ENCODE measurements at places on chromosomes 11 and 22.
A peak's percentile ranks its signal among the peaks of the same experiment; 100 is the strongest.

DNA sequence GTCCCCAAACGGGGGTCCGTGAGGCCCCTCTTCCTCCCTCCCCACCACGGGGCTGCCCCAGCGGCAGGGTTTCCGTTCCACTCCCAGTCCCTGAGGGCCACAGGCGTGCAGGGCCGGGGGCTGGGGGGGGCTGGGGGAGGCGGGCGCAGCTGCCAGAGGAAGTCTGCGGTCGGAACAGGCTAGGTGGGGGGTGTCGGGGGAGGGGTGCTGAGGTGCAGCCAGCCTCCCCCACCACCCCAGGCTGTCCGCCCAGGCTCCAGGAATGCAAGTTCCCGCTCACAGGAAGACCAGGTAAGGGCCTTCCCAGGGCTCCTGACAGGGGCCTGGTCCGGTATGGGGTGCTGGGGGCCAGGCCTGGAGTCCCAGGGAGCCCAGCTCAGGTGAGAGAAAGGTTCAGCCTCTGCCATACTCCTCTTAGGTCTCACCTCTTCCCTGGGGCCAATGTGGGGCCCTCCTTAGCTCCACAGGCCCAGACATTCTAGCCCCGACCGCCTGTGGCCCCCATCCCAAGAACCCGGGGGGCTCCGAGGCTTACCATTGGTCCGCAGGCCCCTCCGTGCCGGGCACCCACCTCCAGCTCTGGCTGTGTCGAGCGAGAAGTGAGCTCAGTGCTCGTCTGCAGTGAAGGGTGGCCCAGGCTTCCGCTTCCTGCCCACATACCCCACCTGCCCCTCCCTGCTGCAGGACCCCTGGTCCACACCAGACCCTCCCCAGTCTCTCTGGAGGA lies at the start of gene PTPRCAP:
TSS of gene PTPRCAP (minus strand) at position 601 of the 727 bp plus-strand sequence. CDS start at position 538, 63 bp downstream.
- DNase-seq, result no peak

GRCh38 chr11:126440792-126441514 lies 85.5 kb downstream of the ST3GAL4 start:
- DNase-seq, result no peak

DNA sequence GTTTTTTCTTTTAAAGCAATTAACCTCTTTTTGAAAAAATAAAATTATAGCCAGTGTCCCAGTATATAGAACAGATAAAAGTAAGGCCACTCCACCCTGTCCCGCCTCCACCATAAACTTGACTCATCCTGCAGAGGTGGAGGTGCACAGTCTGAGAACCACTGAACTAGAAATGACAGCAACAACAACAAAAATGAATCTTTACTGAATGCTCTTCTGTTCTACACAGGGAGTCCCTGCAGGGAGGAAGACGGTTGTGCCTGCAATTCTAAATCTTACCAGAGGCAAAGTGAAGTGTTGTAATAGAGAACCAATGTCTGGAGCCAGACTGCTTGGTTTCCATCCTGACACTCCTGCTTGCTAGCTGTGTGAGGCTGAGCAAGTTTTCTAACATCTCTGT lies 162.3 kb downstream of the FBXO7 start:
- no peak for DNase-seq

DNA sequence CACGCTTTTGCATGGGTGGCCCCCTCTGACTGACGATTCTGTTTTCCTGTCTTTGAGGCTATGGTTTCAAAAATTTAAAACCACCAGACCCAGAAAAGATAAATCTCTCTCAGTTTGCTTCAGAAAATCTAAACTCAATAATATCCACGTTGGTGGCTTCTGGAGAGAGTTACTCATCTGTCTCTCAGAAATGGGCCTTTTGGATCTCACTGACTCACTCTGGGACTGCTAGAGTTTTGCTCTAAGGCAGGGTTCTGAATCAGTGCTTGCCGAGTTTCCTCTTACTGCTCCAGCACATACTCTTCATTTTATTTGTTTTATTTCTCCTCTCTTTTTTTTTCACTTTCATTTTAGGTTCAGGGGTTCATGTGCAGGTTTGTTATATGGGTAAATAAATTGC lies 305.7 kb downstream of the BLID start:
- no peak for DNase-seq

- DNase-seq, result no peak
Measured at GRCh38 chr22:33227791-33228190, 169.6 kb upstream of the SYN3 start.

- no peak for DNase-seq
Measured at GRCh38 chr11:1531449-1532013, 40.5 kb downstream of the DUSP8 start.

- peak; percentile 51 for DNase-seq
Measured at GRCh38 chr11:113991718-113992458, 17.0 kb downstream of the HTR3A start.

GRCh38 chr22:21015466-21016006 lies 571 bp downstream of the P2RX6 start:
- no peak for DNase-seq

- DNase-seq, result no peak
Measured at GRCh38 chr22:50035976-50036724, 21.9 kb downstream of the TTLL8 start.

GRCh38 chr11:119659971-119660723 lies 68.9 kb downstream of the NECTIN1 start:
- no peak for DNase-seq

DNA sequence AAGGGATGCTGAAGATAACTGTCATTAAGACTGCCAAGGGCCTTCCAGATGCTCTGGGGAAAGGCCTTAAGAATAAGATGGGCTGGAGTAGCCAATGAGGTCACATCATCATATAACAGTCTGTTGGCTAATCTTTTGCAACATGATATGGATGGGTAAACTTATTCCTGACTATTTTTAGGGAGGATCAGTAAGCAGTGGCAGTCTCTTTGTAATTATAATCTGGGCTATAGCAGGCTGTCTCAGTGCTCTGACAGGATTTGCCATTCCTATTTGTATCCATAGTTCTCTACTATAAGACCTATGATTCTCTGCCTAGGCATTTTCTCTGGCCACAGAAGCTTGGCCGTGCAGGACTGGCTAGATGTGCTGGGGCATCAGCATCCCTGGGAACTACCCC lies 16.1 kb upstream of the CALCB start:
- no peak for DNase-seq

DNA sequence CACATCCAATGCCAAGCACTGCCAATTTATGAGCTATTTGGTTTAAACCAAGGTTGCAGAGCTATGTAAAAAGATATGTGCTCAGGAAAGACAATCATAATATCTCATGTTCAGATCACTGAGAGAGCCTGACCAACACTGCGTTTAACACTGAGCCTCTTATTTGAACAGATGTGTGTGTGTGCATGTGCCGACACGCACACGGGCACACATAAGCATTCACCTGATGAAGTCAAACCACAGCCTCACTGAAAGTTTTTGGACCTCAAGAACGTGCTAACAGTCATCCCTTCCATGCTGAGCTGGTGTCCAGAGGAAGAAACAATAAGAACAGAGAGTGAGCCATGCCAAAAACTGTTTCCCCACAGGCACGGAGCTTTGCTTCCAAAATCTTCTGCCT lies 23.4 kb downstream of the HPS4 start:
- no peak for DNase-seq

- no peak for DNase-seq
Measured at GRCh38 chr11:120097721-120098385, 40.1 kb downstream of the TRIM29 start.

GRCh38 chr11:27459191-27459590 lies 13.4 kb downstream of the LGR4 start:
- DNase-seq, result no peak

DNA sequence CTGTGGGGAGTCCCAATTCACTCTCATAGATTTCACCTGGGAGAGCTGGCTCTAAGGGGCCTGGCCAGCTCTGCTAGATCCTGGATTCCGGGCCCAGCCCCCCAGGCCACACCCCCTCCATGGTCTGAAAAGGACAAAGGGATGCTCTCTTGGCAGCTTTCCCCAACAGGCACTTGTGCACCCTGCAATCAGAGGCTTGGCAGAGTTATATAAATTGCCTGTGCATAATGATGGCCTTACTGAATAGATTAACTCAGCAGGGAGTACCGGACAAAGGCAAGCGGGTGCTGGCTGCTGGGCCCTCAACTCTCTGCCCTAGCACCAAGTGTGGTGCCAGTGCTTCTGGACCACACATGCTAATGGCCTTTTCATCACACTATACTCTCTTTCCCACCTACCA lies 461.6 kb downstream of the BUD13 start:
- no peak for DNase-seq

GRCh38 chr11:108758458-108758857 lies 93.6 kb downstream of the DDX10 start:
- DNase-seq, result no peak

DNA sequence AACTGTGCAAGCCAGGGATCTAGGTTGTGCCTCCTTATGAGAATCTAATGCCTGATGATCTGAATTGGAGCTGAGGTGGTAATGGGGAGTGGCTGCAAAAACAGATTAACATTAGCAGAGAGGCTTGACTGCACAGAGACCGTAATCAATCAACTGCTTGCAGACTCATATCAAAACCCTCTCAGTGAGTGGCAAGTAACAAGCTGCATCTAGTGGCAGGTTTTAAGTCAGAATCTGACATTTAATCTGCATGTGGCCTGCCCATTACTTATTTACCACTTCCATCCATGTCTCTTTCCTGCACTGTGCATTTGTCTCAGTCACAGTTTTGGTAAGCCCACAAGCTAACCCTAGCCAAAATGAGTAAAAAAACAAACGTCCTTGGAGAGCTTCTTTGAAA lies 11.2 kb downstream of the C11orf58 start:
- DNase-seq, result no peak

- peak; percentile 90 for DNase-seq
Measured at GRCh38 chr11:504053-504993, 2.7 kb downstream of the RNH1 start.

DNA sequence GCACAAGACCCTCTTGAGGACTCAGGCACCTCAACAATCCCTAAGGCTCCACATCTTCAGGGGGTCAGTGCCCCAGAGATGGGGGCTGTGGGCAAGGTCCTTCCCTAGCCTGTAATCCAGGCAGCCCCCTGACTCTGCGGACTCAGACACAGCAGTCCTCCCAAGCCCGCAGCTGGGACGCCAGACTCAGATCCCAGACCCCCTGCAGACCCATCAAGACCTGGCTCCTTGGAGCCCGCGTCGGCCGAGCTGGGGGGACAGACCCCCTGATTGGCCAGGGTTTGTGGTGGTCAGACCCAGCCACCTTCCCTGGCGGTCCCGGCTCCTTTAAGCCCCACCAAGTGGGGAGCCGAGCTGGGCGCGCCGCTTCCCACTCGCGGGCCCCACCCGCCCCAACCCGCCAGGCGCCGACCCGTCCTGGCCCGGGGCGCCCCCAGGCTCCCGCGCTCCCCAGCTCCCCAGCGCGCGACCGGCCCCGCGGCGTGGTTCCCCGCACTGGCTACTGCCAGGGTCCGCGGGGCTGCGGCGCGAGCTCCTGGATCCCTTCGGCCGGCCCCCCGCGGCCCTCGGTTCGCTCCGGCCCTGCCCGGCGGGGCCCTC lies 458 bp downstream of the OSBPL5 start:
- no peak for DNase-seq

- no peak for DNase-seq
Measured at GRCh38 chr11:61756452-61757212, 4.2 kb downstream of the MYRF start.

DNA sequence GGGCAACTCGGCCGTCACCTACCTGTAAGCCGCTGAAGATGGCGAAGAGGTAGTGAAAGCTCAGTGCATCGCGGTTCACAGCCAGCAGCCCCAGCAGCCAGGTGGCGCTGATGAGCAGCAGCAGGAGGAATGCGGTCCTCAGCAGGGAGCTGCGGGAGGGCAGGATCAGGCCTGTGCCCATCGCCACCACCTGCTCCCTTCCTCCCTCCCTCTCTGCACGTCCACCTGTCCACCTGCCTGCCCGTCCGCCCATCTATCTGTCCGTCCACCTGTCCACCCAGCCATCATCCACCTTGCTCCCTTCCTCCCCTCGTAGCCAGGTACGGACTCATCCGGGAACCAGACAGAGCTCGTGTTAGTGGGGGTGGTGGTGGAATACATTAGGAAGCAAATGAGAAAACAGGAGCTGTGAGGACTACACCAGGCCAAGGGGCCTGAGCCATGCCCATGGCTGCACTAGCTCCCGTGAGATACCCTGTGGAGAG lies 32.2 kb downstream of the TRMU start:
- DNase-seq, result no peak

DNA sequence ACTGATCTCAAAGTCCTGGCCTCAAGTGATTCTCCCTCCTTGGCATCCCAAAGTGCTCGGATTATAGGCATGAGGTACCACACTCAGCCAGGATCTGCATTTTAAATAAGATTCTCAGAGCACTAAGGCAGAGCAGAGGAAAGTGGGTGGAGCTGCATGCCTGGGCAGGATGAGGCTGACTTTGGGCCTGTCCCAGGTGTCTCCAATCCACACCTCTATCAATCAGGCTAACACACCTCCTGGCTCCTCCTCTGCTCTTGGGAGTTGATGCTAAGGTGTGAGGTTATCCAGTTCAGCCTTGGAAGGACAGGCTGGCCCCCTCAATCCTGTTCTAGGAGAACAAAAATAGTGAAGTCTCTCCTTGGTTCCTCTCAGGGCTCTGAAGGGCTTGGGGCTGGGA lies 30.2 kb upstream of the P2RY2 start:
- peak; percentile 53 for DNase-seq

DNA sequence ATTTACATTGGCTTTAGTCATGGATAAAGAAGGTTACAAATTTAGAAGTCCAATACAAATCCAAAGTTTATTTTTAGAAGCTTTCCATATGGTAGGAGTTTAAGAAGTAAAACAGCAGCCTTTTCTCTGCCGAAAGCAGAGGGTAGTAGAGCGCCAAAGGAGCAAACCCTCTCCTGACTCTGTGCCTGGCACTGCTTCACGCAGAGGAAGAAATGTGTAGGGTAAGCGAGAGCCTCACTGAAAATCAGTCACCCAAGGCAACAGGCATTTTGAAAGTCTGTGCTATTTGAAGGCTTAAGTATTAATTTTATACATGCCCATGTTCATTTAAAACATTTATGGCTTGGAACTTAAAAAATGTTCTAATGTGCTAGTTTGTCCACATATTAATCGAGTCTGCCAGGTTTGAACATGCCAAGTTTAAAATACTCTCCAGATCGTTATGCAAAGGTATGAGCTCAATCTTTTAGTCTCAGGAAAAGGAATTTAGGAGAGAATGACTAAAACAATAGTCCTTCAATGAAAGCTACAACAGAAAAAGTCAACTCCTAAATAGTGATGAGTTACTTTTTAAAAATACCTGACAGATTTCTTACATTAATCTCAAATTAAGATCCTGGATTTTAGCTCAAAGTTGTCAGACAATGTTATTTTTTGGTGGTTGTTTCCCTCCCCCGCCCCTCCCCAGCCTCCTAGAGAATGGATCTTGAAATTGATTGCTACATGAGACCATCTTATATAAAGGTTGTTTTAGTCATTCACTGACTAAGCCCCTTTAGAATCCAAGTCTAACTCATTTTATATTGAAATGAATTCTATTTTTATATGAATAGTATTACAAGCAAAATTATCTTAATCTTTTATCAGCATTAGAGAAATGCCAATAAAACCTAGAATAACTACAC lies 38.7 kb downstream of the MRTFA start:
- no peak for DNase-seq
